ENCODE measurements at places on chromosomes 1 and 21.
A peak's percentile ranks its signal among the peaks of the same experiment; 100 is the strongest.

GRCh38 chr1:25023826-25024225 is 93.8 kb upstream of the RUNX3 start:
- no peak for DNase-seq

DNA sequence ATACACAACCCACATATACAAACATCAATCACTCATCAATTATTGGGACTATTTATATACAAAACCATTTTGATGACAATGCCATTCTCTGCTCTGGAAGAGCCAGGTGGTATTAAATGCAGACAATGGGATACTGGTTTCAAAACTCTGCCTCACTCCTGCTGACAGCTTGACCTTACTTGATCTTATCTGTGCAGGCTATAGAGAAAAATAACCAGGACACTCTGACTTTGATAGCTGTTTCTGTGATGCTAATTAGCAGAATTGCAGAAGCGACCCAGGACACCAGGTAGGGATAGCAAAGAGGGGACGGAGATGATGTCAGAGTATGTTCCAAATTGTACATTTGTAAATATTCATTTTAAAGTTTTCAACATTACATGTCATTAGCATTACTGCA is 89.5 kb downstream of the OLFM3 start:
- DNase-seq = no peak

GRCh38 chr1:219480011-219480410 is 132.9 kb downstream of the ZC3H11B start:
- no peak for DNase-seq

DNA sequence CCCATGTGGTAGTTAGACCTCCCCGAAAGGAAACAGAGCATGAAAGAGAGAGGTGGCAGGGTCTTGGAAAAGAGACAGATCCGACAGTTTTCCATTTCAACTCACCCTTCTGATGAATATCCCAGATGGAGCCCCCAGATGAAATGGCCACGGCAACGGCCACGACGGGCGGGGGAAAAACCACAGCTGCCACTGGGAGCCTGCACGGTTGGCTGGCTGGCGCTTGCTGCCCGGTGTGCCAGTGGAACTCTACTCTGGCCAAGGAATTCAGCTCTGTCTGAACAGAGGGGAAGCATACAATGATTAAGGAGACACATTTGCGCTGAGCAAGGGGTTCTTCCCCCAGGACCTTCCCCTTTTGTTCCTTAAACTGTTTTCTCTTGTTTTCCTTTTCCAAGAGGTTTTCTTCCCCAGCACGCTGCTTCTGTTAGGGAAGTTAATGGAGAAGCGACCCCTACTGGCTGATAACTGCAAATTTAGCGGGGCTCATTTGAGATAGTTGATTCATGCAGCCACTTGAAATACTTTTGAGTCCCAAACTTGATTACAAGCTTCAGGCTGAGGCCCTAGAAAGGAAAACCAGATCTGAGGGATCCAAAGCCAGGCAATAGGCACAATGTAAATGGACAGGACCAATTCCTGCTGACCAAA is 1122.5 kb downstream of the NCAM2 start:
- DNase-seq = no peak

GRCh38 chr1:201954263-201955008 is 867 bp upstream of the TIMM17A start:
- no peak for DNase-seq

- DNase-seq = no peak
Measured at GRCh38 chr1:42934541-42935312, 23.9 kb downstream of the SLC2A1 start.

DNA sequence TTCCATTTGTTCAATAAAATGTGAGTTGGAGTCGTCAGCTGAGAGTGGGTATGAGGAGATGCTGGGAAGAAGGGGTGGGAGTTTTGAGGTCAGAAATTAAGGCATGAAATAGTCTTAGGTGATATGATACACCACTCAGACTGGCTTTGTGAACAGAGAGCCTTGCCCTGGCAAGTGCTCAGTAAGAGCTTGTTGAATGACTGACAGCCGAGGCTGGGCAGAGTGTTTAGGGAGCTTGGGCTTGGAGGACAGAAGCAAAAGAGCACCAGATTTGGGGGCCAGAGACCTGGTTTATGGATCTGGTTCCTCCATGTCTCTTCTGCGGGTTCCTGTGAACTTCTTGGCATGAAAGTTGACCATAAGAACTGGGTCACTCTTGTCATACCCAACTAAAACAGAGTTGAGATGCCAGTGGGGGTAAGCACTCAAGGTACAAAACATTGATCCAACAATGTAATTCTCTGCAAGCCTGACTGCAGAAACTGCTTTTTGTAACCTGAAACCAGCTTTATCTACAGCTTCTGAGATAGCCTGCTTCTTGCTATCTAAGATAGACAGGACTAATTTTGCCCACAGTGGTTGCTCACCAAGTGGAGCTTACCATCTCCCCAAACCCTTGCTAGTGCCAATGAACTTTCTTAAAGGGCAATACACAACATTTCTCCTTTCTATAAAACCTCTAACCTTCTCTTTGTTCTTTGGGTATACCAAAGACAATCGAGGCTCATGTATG is 126.4 kb downstream of the TENT5C start:
- DNase-seq = no peak

DNA sequence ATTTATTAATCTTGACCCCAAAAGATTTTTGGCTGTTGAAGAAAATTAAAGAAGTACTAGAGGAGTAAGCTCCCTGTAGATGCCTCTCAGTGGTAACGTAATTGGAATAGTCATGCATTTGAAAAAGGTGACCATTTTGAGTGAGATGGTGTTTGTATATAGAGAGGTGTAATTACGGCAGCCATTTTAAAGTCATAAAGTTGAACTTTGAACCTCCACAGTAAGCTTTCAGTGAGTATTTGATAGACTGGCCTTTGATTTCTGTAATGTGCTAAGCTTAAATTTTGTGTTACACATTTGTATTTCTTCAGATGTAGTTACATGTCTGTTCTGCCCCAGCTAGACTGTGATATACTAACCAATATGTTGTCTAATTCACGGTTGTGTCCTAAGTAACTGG is 21.5 kb upstream of the TMCO2 start:
- DNase-seq = no peak

GRCh38 chr1:161706113-161706481 is 932 bp upstream of the FCRLA start:
- DNase-seq = no peak

DNA sequence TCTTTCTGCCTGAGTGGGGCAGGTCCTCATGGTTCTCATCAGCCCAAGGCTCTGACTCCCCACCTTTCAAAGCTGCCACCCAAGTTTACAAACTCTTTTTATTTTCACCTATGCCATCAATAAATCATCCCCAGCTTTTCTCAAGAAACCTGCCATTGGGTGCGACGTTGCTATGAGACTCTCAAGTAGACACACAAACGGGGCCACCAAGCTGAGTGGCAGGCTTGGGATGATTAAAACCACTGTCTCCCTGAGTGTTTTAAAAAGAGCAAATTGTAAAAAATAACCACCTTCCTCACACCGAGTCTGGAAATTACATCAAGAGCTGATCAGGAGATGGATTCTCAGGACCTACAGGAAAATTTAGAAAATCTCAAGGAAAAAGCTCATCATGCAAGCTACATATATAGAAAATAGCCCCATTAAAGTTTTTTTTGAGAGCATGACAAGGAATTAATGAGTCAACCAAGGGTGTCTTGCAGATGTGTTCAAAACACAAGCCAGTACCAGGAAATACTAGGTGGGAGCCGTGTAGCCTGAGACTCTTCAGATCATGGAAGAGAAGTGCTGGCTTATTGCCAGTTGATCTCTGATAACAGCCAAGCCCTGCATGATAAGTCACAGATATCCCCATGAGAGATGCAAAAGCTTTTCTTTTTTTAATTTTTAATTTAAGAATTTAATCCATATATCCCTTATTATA is 158.4 kb upstream of the BACE2 start:
- DNase-seq = no peak

- no peak for DNase-seq
Measured at GRCh38 chr1:229372251-229372650, 29.4 kb upstream of the CCSAP start.

- DNase-seq = no peak
Measured at GRCh38 chr21:22791986-22792560, 1793.9 kb downstream of the NCAM2 start.

DNA sequence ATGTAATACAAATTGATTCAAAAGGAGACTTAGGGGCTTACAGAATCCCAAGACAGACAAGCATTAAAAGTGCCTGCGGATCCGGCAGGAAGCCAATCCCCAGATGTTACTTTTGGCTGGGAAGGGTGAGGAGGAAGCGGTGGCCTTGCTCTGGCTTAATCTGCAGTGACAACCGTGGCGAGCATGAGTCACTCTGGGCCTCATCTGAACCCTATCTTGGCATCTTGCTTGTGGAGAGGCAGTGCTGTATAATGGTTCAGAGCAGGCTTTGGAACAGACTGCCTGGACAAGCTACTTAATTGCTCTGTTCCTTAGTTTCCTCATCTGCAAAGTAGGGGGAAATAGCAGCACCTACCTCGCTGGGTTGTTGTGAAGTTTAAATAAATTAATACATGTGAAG is 74.1 kb downstream of the XCL2 start:
- no peak for DNase-seq

GRCh38 chr1:229070168-229070567 is 200.7 kb upstream of the RAB4A start:
- no peak for DNase-seq

DNA sequence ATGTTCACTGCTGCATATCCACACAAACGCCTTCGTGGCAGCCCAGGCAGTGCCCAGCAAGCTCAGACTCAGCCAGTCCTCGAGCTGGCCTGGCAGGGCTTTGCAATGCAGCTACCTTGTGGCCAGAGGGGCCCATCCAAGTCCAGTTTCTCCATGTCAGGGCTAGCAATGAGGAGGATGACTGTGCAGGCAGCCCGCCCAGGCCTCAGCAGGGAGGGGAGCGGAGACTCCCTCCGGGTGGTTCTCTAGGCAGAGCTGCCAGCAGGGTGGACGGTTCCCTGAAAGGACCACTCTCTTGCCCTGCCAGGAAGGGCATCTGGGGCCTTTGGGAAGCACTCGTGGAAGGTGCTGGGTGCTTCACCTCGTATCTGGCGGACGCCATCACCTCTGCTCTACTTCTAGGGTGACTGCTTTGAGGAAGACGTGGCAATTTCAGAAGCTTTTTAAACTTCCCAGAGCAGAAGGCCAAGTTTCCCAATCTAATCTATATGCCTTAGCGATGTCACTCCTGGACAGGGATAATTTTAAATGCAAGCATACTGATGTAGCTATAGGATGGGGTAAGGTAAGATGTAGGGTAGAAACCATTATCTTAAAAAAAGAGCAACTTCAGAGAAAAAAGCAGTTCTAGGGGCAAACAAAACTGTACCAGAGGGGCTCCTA is 56.2 kb downstream of the RUNX1 start:
- no peak for DNase-seq

DNA sequence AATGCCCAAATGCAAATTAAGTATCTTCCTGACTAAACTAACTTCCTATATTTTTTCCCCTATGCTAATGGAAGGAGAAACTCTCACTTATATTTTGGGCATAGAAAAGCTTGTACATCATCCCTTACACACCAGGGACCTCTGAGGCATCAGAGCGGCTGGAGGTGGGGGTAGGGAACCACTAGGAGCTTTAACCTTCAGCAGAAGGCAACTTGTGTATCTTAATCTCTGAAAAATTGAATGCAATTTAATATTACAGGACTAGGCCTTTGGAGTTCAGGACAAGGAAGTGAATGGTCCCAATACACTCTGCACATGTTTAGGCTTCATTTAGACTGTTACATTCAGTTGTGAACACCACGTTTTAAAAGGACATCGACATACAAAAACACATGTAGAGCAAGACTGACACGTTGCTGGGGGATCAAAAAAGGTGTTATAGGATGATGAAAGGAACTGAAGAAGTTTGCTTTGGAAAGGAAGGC is 85.9 kb downstream of the NAV1 start:
- no peak for DNase-seq

DNA sequence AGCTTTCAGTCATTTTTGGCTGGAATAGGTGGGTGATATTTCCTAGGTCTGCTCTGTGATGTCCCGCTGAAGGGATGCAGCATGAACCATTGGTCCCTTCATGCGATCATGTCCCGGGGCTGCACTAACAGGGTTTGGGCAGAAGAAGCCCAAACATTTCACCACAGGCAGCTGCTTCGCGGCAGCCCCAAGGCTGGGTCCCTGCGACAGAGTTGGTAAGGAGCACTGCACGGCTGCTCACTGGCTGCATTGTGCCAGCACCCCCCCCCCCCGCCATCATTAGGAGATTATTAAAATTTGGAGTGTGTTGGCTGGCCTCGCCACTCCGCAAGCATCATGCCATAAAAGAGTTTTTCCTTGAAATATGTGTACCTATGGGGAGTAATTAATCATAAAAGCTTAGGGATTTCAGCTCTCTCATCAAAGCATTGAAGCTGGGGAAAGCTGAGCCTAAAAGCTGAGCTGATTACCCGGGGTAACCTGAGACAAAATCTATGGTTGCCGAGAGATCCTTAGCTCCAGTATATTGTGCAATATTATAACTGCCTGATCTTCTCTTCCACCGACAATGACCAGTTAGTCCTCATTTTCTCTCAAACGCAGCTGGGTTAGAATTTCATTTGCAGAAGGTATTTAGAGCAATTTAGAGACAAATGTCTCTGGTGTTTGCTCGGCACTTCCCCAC is 62.5 kb downstream of the PEX14 start:
- DNase-seq = no peak

- DNase-seq = no peak
Measured at GRCh38 chr1:11157867-11158266, 31.3 kb upstream of the ANGPTL7 start.

GRCh38 chr1:49229555-49229954 is 452.9 kb upstream of the BEND5 start:
- DNase-seq = peak; percentile 3

DNA sequence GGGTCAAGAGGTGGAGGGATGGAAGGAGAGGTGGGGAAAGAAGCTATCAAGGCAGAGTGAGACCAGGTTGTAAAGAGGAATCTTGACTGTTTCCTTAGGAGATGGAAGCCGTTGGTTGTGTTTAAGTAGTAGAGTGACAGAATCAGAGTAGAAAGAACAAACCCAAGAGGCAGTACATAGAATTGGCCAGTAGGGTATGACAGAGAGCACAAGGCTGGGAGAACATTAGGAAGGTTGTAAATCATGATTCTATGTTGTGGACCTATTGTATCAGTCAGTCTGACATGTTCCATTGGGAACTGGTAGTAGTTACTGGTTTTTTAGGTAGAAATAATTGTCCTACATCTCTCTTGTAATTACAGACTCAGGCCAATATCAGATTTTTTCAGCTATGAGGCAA is 486.9 kb upstream of the USP24 start:
- DNase-seq = peak; percentile 15

- DNase-seq = no peak
Measured at GRCh38 chr1:74933500-74933899, 200.5 kb downstream of the TYW3 start.

- DNase-seq = no peak
Measured at GRCh38 chr1:28159680-28160079, 16.8 kb downstream of the PTAFR start.

- no peak for DNase-seq
Measured at GRCh38 chr1:44544960-44545359, 129.3 kb downstream of the TMEM53 start.

GRCh38 chr1:241837416-241837815 is 10.6 kb upstream of the EXO1 start:
- no peak for DNase-seq

GRCh38 chr1:232012773-232013386 is 386.3 kb downstream of the DISC1 start:
- no peak for DNase-seq
